Liver (tissue), 10 donors: ENCODE measurements at places on chromosomes 3 and 15.

GRCh38 chr3:112634786-112635541 is 6.0 kb downstream of the CCDC80 start:
- DNase-seq = no peak

GRCh38 chr15:45338417-45338816 is 39.9 kb downstream of the GATM start:
- DNase-seq = no peak

DNA sequence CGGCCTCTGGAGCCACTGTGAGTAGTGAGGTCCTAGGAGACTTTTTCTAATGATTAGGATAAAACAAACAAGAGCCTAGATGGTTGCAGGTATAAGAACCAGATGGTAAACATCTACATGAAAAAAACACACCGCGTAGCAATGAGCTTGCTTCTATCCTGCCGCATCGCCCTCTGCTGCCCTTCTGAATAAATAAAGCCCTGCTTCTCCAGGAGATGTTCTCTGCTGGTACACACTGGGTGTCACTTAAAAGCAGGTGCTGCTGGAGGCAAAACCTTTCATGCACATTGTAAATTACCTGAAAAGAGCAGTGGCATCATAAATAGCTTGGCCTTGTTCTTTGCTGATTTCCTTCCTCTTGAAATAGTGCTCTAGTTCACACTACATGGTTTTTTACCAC is 164.4 kb upstream of the TOPAZ1 start:
- no peak for DNase-seq

DNA sequence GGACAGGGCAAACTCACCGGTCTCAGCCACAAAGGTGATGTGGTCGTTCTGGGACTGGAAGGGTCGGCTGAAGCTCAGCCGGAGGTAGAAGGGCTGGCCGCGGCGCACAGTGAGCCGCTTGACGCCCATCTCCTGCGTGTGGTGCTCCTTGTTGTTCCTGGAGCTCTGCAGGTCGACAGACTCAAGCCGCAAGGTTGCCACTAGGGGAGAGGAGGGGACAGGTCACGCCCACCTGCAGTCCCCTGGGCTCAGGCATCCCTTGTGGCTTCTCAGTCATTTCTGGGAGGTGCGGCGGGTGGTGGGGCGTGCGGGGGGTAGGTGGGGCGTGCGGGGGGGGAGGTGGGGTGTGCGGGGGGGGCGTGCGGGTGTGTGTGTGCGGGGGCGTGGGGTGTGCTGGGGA is 26.7 kb upstream of the TGM5 start:
- no peak for DNase-seq

DNA sequence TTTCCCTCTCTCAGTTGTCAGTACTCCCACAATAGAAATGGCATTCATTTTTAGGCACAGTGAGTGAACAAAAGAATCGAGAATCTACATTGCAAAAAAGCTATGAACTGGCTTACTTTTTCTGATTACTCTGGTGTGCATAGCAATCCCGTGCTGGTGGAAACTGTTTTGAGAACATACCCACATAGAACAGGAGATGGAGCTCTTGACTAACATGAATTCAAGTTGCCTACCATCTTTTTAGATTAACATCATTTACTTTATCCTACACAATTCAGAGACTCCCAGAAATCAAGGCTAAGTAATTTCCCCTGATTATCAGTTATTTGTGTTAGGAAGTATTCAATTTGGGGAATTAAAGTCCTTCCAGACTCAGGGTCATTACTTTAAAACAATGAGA is 326.6 kb downstream of the ARPP21 start:
- no peak for DNase-seq

DNA sequence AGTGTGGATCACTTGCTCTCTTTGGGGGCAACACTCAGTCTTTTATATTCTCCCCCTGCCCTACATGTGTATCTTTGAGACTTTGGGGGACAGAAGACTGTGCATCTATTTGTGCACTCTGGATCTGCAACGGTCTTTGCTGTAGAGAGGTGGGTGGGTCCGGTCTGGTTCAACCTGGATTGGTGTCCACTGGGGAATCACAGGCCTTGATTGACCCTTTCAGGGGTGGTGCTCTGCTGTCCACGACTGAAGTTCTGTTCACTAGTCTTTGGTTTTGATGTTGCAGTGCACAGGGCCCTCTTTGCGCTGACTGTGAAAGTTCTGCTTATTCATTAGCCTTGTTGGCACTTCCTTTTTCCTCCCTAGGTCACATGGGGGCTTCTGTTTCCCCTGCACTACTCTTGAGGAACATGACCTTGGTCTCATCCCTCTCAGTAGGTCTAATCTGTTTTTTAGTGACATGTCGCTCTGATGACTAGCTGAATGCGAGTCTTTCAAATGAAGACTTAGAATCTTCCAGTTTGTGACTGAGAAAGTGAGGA is 284.2 kb downstream of the SV2B start:
- DNase-seq = no peak

GRCh38 chr3:50233176-50233575 is 2.8 kb upstream of the GNAI2 start:
- DNase-seq = no peak
